ENCODE measurements at places on chromosomes 1 and 21.

- no peak for DNase-seq
These were observed 40.6 kb downstream of the PTP4A2 start for GRCh38 chr1:31897526-31898100.

GRCh38 chr1:156638189-156638985 lies 3.5 kb upstream of the BCAN start:
- DNase-seq: no peak

GRCh38 chr1:176183618-176184017 lies 23.5 kb downstream of the COP1 start:
- DNase-seq: no peak

DNA sequence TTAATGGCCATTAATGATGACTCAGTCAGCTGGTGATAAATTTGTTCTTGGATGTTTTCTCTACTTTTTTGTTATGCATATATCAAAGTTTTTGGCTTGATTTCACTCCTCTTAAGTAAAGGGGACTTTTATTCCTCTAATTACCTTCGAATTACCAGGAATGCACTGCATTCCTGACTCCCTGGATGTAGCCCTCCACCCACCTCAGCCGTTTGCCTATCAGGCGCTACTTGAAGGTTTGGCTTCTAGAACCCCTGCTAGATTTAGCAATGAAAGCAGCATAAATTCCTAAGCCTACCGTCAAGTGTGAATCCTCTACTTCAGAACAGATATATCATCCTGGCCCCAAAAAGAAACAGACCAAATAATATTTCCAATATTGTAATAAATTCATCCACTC lies 387.8 kb upstream of the ADGRL2 start:
- DNase-seq: no peak

DNA sequence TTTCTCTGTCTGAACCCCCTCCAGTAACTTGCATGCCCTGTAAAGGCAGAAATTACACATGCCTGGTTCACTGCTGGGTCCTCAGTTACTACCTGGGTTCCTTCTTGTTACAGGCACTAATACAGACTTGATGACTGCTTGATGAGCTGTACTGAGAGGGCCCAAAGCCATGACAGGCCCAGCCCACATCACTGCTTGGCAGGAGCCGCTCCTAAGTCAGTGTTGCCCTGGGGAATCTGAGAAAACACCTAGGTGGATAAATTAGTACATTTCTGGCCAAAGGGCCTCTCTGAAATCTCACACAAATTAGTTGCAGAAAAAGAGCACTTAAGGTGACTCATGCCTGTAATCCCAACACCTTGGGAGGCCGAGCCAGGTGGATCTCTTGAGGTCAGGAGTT lies 37.8 kb upstream of the IRF2BP2 start:
- no peak for DNase-seq

- DNase-seq: no peak
These were observed at the start of gene VHLL for GRCh38 chr1:156298852-156299357. VHLL (minus strand) TSS chr1:156299307; CDS start chr1:156299189, 118 bp downstream.

DNA sequence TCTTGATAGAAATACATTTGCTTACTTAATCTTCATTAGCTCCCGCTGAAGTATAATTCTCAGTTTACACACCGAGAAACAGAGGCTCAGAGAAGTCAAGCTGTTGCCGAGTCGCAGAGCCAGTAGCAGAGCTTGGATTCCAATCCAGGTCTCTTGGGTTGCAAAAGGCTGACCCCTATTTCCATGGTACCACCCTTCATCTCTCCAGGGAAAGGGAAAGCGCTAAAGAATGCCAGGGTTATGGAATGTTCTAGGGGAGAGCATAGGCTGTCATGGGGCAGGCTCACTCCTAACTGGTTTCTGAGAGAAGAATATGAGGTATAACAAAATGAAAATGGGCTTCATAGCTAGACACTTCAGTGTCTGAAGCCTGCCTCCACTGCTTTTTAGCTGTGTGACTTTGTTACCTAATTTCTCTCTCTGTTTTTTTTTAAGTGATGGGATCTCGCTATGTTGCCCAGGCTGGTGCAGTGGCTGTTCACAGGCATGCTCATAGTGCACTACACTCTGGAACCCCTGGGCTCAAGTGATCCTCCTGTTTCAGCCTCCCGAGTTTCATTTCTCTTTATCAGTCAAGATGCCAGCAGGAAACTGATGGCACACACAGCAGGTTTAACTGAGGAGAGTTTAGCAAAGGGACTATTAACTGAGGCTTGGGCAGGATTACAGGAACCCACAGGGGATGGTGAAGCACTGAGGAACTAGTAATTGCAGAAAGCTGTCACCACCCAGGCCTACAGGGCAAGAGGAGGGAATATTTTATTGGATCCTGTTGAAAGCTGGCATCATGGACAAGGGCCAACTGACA lies 25.5 kb upstream of the ATF3 start:
- DNase-seq: no peak

DNA sequence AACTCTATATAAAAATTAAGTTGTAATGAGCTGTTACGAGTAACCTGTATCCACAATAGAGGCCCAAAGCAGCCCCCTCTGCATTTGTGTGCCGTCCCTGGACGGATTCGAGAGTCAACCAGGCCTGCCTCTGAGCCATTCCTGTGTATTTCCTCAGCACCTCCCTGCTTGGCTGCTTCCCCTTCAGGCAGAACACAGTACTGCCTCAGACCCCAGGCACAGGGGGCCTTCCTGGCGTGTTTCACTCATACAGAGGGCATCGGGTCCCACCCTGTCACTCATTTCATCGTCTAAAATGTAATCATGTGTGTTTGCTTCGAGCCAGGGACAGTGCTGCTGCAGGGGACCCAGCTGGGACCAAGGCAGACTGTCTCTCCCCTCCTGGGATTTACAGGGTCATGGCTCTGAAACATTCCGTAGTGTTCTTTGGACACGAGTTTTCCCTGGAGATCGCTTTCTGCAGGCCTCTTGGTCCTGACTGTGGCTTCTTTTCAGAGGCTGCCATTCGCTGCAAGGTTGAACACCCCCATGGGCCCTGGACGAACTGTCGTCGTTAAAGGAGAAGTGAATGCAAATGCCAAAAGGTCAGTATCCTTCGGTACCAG lies 19.4 kb downstream of the LGALS8 start:
- no peak for DNase-seq

- DNase-seq: no peak
These were observed 32.7 kb downstream of the XCL1 start for GRCh38 chr1:168608796-168609715.

- no peak for DNase-seq
These were observed 159.9 kb upstream of the NR5A2 start for GRCh38 chr1:199867601-199868000.

- DNase-seq: no peak
These were observed 8.7 kb downstream of the ITSN1 start for GRCh38 chr21:33650929-33651509.
